ENCODE measurements at places on chromosomes 13 and 19.

- no peak for DNase-seq
Measured at GRCh38 chr19:13507053-13507611, 853 bp upstream of the CACNA1A start.

DNA sequence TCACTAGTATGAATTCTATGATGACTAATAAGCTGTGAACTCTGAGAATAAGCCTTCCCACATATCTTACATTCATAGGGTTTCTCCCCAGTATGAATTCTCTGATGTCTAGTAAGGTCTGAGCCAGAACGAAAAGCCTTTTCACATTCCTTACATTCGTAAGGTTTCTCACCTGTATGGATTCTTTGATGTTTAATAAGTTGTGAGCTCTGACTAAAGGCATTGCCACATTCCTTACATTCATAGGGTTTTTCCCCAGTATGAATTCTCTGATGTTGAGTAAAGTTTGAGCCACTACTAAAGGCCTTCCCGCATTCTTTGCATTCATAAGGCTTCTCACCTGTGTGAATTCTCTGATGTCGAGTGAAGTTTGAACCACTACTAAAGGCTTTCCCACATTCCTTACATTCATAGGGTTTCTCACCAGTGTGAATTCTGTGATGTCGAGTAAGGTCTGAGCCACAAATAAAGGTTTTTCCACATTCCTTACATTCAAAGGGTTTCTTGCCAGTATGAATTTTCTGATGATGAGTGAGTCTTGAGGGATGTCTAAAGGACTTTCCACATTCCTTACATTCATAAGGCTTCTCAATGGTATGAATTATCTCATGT is 30.7 kb upstream of the ZFP82 start:
- DNase-seq, result no peak

- DNase-seq, result no peak
Measured at GRCh38 chr19:7408251-7408650, 59.5 kb downstream of the ARHGEF18 start.

- no peak for DNase-seq
Measured at GRCh38 chr19:1447504-1447903, 2.4 kb upstream of the APC2 start.

DNA sequence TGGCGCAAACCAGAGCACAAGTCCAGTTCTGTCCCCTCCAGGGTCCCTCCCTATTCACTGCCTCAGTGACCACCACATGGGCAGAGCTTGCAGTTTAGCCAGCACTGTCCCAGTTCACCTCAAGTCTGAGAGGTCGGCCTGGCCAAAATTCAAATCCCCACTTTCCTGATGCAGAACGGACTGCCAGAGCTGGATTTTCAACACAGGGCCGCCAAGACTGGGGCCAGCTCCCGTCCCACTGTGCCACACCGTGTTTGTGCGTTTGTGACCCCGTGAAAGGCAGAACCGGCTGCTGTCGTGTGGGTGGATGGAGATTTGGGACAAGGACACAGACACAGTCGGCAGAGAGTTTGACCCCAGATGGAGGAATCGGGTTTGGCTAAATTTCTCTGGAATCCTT is 176.7 kb downstream of the URI1 start:
- DNase-seq, result no peak

- peak; percentile 94 for DNase-seq
Measured at GRCh38 chr13:114130837-114131582, 1.4 kb downstream of the RASA3 start.

GRCh38 chr13:36431204-36432105 is 840 bp upstream of the CCNA1 start:
- DNase-seq, result peak; percentile 23

DNA sequence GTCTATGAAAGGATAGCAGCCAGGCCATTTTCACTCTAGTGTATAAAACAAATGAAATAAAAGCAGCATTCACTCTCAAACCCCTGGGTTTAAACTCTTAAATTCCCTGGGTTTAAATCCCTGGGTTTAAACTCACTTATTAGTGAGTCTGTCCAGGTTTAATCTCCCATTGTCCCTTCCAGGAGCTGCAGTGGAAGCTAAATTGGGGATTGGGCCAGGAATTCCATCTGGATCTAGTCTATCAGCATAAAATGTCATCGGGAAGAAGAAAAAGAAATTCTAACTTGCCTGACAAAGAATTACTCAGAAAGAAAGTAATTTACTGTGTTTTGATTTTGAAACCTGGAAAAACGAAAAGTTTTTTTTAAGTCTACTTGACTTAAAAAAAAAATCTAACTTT is 54.8 kb downstream of the FRY start:
- DNase-seq, result no peak

GRCh38 chr13:91056746-91057145 is 290.7 kb upstream of the MIR17HG start:
- DNase-seq, result no peak

GRCh38 chr13:110217085-110217484 is 89.9 kb downstream of the COL4A1 start:
- DNase-seq, result no peak

DNA sequence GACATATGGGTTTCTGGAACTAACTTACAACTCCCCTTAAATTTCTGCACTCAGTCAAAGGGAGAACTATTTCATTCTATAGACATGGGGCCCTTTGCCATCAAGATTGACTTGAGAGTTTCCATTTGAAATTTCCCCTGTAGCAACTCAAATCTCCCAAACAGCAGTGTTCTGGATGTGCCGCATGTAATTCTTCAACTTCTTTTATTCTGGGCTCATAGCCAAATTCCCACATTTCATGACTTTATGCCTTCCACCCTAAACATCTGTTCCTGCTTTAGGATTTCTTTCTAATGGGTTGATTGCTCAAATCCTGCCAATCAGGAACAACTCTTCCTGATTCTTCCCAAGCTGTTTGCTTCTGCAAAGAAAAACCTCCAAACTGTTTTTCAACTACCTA is 336.0 kb downstream of the TBC1D4 start:
- DNase-seq, result no peak

DNA sequence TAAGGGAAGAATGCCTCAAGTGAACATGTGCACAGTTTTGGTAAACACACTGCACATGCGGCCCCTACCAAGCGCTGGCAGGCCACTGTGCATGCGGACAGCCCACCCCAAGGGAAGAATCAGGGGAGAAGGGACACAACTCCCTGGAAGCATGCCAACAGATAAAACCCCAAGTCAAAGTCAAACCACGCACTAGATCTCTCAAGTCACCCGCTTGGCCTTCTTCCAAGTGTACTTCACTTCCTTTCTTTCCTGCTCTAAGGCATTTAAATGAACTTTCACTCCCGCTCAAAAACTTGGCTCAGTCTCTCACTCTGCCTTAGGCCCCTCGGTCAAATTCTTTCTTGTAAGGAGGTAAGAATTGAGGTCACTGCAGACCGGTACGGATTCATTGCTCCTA is 4.6 kb upstream of the RFXAP start:
- DNase-seq, result no peak

DNA sequence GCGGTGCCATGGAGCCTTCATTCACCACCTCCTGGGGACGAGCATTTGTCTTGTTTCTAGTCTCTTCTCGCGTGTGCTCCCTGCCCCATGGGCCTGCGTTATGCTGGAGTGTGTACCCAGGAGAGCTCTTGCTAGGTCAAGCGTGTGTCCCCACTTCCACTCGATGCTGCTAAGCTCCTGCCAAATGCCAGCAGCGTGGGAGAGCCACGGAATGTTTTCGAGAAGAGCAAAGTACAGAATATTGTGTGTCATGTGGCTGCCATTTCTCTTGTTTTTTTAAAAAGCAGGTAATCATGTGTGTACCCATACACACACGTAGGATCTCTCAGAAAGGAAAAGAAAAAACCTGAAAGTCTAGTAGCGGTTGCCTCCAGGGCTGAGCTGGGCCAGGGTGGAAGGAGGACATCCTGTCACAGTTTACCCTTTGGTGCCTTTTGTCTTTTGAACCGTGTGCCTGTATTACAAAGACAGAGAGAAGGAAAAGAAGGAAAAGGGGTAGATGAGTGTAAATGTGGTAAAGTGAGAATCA is 28.6 kb downstream of the PAK4 start:
- DNase-seq, result no peak

GRCh38 chr13:44394658-44395057 is 21.0 kb downstream of the SERP2 start:
- no peak for DNase-seq

- DNase-seq, result no peak
Measured at GRCh38 chr19:43452582-43452981, 12.8 kb downstream of the LYPD3 start.

DNA sequence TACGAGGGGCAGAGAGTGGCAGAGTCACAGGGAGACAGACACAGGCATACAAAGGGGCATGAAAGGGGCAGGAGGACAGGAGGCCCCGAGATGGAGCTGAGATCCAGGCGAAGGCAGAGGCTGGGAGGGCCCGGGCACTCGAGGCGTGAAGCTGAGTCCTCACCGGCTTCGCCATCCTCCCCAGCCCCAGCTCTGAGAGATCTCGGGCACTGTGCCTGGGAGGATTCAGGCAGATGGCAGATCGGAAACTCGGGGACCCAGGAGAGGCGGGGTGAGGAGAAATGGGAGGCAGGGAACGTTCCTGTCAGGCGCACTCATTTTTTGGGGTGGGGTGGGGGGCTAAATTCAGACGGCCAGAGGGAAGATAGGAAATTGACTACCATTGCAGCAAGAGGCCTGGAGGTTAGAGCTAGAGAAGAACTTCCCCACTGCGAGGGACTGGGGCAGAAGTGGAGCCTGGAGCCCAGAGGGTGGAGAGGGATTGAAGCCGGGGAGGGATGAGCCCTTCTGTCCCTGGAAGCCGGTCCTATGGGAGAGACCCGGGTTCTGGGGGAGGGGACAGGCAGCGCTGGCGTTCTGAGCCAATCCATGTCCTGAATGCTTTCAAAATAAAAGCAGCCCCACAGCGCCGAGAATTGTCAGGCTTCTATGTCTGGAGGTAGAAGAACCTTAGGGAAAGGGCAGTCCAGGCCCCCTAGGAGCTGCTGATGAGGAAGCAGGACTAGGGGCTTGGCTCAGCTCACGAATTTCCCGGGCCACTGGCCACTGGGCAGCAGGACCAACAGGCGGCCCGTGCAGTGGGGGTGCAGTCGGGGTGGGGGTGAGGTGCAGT is 12.6 kb downstream of the LRRC4B start:
- no peak for DNase-seq

Data from AG08396 (cell line).